Stimulated activated CD4-positive, alpha-beta T cell treated with anti-CD3 and anti-CD28 coated beads, Interleukin-12 subunit alpha, Interleukin-12 subunit beta, amount 100 ng/mL, for 48 hours (primary cell): ENCODE measurements at places on chromosomes 11 and 22.
A peak's percentile ranks its signal among the peaks of the same experiment; 100 is the strongest.

GRCh38 chr11:57087991-57088390, 93.8 kb upstream of the LRRC55 start:
- no peak for DNase-seq

DNA sequence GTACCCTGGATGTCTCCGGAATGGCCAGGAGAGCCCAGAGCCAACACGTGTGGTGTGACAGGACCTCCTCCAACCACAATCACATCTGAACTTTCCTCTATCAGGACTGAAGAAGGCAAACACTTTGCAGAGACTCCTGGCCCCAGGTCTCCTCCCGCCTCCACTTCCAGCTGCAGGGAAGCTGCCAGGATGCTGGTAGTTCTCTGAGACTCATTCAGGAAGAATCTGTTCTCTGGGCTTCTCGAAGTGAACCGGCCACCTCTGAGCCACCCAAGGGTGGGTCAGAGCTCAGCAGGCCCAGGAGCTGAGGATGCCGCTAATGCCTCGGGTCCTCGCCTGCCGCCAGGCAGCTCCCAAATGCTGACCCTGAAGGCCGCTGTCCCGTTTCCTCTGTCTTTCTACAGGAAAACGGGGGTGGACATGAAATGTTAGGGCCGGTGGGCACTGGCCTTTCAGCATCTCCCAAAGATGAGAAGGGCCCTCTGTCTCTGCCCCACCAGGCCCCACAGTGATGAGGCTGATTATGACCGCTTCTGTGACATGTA, 789.9 kb downstream of the BRD1 start:
- DNase-seq, result no peak

DNA sequence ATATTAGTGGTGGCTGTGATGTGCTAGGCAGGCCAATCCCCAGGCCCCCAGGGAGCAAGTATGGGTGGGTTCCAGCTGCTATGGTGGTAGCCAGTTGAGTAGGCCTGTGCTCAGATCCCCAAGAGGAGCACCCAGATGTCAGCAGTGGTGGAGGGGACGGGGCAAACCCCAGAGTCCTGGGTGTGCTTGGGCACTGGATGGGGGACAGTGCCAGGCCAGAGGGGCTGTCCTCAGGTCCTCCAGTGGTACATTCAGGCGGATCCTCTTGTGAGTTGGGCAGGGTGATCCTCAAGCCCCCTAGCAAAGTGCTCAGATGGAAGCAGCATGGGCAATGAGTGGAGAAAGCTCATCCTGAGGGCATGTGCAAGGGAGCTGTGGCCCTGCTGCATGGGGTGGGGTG, 26.0 kb downstream of the CFAP300 start:
- DNase-seq, result no peak

GRCh38 chr11:83723999-83724398, 437.8 kb upstream of the CCDC90B start:
- DNase-seq, result no peak

DNA sequence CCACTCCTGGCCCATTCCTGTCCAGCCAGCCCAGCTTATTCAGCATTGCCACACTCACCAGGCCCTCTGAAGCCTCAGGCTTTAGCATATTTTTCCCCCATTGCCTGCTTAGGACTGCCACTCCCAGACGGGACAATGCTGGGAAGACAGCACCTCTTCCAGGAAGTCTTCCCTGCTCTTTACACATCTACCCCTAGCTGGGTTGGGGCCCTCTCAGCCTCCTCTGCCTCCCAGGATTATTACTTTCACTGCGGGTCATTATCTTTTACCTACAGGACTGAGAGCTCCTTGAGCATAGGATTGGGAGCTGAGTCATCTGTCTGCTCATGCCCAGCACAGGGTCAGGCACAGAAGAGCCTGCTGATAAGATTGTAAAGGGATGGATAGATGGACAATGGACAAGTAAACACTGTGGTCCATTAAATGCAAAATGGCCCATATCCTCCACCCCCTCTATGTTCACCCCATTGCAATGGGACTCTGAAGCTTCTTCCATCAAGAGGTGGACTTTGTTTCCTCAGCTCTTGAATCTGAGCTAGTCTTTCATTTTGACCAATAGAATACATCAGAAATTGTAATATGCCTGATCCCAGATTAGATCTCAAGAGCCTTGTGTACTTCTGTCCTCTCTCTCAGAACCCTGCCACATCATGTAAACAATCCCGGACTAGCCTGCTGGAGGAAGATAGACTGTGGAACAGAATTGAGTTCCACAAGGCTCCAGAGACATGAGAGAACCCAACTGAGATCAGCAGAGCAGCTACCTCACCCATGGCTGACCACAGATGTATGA, 32.0 kb upstream of the LRRC32 start:
- no peak for DNase-seq

GRCh38 chr11:1701091-1701807, 4.3 kb downstream of the KRTAP5-6 start:
- no peak for DNase-seq

GRCh38 chr11:86559311-86559945, 113.0 kb downstream of the ME3 start:
- DNase-seq, result no peak

DNA sequence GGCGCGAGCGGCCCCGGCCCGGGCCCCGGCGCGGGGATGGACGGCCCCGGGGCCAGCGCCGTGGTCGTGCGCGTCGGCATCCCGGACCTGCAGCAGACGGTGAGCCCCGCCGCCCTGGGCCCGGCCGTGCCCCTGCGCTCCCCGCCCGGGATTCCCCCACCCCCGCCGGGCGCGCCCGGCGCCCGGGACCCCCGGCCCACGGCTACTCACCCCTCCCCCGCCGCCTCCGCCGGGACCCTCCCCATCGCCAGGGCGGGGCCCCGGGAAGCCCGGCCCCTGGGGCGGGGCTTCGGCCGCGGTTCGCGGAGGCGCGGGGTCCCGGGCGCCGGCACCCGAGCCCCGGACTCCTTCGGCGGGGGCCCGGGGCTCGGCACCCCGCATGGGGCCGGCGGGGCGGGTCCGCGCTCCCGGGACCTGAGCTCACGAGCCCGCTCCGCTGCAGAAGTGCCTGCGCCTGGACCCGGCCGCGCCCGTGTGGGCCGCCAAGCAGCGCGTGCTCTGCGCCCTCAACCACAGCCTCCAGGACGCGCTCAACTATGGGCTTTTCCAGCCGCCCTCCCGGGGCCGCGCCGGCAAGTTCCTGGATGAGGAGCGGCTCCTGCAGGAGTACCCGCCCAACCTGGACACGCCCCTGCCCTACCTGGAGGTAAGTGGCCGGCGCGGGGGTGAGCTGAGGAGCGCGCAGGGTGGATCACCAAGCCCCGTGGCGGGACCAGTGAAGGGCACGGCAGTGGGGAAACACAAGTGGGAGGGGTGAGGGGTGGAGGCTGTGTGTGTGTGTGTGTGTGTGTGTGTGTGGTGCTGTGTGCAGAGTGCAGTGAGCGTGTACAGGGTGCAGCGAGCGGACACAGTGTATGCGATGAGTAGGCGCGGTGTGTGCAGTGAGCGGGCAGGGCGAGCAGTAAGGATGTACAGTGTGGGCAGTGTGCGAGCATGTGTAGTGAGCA, 2.3 kb downstream of the SHANK3 start:
- DNase-seq, result no peak

GRCh38 chr22:31345331-31346254, 553 bp downstream of the PATZ1 start:
- peak; percentile 74 for DNase-seq

DNA sequence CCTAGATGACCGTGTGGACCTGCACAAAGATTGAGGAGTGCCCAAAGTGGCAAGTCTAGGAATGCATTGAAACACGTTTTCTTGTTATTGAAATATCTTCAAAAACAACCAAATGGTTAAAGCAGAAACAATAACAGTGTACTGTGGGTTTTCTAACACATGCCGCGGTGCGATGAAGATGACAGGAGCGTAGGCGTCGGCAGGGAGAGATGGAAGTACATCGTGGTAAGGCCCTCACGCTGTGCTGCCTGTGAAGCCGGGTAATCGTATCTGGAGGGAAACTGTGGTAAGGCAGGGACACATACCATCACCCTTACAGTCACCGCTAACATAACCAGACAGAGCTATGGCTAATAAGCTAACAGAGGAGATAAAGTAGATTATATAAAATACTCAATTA, 261.4 kb downstream of the TBC1D22A start:
- DNase-seq, result no peak

DNA sequence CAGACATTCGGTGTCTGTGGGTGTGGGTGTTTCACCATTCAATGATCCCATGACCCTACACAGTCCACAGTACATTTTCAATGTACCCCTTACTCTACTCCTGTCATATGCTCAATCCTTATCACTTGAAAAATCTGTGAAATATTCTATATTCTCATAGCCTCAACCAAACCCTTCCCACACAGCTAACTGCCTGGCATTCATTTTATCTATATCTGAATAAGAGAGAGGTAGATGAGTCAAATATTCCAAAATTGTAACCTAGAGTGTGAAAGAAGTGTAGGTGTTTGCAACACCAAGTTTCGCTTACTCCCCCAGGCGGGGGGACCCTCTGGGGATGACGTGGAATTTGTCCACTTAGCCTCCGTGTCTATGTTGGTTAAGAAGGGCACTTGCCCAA, 354.8 kb downstream of the ETS1 start:
- DNase-seq, result peak; percentile 57

DNA sequence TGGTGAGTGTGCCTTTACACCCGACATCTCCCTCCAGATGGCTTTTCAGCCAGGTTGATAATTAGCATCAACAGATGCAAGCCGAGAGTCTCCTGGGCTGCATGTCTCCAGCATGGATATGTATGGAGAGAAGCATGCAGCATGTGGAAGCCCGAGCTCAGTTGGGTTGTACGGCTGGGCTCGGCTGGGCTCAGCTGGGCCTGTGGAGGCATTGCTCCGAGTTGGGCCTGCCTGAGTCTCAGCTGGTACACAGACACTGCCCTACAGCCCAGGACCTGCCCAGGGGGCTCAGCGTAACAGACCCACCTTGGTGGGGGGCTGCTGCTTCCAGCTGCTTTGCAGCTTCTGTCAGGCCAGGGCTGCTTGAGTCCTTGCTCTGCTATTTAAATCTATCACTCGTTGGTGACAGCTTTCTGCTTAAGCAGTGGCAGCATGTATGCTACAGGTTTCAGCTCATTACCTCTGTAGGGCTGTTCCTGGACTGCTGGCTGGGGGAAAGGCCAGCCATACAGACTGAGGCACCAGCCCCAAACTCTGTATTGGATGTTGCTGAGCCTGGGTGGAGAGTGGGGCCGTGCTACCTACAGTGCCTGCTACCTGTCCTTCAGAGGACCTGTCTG, 115.5 kb downstream of the TEAD1 start:
- no peak for DNase-seq

- no peak for DNase-seq
Observed at GRCh38 chr22:39575552-39575825, 4.9 kb downstream of the CACNA1I start.

DNA sequence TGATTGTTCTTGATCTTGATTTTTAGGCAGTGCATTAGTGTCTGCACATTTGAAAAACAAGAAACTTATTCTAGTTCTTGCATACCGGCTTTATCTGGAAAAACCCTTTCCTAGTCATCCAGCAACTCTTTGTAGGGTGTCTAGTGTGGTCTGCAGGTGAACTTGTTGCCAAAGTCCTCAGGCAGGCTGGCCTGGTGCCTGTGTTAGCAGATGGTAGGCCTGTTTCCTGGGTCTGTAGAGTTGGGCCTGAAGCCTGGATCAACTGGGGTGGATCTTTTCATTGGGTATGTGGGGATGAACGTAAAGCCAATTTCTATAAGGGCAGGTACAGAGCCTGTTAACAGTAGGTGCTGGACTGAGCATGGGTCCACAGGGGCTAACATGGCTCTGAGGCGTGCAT, 5.6 kb upstream of the GLYATL1 start:
- DNase-seq, result no peak

GRCh38 chr11:8656291-8656690, 26.2 kb downstream of the TRIM66 start:
- DNase-seq, result no peak

GRCh38 chr22:33242078-33242477, 183.9 kb upstream of the SYN3 start:
- no peak for DNase-seq

GRCh38 chr11:45133878-45134277, 12.6 kb upstream of the PRDM11 start:
- DNase-seq, result no peak

GRCh38 chr11:47379317-47379716, 970 bp upstream of the SPI1 start:
- no peak for DNase-seq

- DNase-seq, result no peak
Observed at GRCh38 chr11:113985906-113986305, 11.0 kb downstream of the HTR3A start.

DNA sequence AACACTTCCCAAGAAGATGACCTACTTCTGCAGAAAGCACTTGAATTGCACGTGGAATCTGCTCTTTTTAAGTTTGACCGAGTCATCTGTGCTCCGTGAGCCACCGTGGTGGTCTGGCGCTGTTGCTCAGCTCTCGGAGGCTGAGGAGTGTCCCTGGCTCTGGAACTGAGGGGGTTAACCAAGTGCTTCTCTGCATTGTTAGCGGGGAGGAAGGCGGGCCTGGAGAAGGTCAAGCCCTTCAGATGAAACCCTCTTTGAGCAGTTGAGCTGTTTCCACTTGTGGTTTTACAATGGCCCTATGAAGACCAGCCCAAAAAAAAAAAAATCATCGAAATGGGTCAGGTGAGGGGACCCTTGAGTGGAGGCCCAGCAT, 286.4 kb downstream of the NTM start:
- DNase-seq, result no peak

- peak; percentile 41 for DNase-seq
Observed at GRCh38 chr22:38754751-38755154, 1.0 kb downstream of the SUN2 start.

GRCh38 chr22:40009292-40009774, 14.6 kb downstream of the FAM83F start:
- no peak for DNase-seq

GRCh38 chr22:25833676-25834075, 91.7 kb downstream of the MYO18B start:
- no peak for DNase-seq

- DNase-seq, result no peak
Observed at GRCh38 chr11:104484804-104485554, 321.0 kb upstream of the PDGFD start.

DNA sequence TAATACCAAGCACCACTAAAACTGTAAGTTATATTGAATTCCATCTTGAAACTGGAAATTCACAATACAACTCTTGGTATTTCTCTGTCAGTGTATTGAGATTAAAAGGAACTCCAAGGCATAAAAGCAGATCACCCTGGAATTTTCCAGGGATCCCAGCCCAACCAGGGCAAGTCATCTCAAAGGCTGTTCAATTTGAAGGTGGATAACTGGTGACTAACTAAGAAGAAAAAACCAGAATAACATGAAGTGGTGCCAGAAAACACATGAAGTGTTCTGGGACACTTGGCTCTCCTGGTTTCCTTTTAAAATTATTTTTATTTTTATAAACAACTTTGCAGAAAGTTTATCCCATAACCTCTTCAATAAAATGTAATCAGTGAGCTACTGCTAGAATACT, 7.8 kb upstream of the BMAL1 start:
- DNase-seq, result no peak

GRCh38 chr11:72760539-72761405, 8.6 kb upstream of the ARAP1 start:
- no peak for DNase-seq
